Fibroblast of the aortic adventitia (primary cell): ENCODE measurements at places on chromosomes 2 and 18.

DNA sequence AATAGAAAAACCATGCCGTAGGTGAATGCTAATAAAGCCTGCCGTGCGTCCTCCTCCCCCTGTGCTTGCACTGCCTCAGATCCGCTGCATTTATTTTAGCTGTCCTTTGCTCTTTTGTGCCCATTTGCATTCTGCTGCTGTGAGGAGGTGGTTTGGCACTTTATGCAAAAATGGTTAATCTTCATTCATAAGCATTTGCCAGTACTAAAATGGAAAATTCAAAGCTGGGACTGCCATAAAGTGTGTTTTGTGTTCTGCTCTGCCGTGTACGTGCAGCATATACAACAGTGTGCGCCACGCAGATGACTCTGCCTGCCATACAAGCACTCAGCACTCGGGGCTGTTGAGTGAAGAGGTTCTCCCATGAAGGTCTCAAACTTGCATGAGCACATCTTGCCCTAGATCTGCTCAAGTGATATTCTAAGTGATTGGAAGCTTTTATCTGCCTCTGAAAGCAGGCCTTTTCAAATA, 73.6 kb downstream of the SPATS2L start:
- DNase-seq, result no peak

DNA sequence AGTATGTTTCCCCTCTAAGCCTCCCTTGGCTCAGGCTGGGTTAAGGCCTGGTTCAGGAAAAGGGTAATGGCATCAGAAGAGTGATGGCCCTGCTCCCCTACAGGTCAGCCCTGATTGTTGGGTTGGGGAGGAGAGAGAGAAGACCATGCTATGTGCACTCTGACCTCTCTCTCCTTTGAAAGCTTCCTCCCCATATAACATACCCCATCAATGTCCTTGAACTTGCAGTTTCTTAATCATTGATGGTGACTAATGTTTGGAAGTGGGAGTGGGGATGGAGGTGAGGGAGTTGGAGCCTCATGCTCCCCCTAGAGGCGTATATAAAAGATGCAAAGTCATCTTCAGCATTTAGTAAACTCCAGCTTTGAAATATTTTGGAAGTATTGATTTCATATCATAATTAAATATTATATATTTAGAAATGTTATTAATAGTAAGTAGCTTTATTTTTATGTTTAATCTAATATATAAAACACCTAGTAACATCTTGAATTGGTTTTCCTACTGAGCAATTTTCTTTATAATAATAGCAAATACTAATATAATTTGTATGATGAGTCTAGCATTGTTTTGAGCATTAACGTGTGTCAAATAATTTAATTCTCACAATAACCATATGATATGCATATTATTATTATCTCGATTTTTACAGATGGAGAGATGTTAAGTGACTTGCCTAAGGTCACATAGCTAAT, 8.8 kb downstream of the PLCL1 start:
- peak; percentile 55 for DNase-seq

DNA sequence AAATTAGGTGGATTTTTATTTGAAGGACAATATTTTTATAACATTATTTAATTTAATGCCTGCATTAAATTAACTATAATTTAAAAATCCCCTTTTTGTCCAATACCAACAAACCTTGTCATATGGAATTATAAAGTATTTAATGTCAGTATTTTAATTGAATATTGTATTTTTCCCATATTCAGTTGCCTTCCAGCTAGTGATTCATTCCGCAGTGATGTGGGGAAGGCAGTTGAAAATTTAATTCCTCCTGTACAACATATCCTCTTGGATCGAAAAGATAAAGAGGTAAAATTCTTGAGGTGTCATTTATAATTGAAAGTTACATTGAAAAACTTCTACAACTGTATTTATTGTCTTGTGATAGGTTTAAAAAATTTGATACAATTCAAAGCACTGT, 40.4 kb downstream of the WDR7 start:
- DNase-seq, result no peak

GRCh38 chr2:133420788-133421187, 147.5 kb downstream of the NCKAP5 start:
- no peak for DNase-seq

GRCh38 chr2:215929602-215930335, 83.6 kb downstream of the MREG start:
- no peak for DNase-seq

- peak; percentile 83 for DNase-seq
These were observed 52.9 kb downstream of the SCG2 start for GRCh38 chr2:223549215-223549614.

DNA sequence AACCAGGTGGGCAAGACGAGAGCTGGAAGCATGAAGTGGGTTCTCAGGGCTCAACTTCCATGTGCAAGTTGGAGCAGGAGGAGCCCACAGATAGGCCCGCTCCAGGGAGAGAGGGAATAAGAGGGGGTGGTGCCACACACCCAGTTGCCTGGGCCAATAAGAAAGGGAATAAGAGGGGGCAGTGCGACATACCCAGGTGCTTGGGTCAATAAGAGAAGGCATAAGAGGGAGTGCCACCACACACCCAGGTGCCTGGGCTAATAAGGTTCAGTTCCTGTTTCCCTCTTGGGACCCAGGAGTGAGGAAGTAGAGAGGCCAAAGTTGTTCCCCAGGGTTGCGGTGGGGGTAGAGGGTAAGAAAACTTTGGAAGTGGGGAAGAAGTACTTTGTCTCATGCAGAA, 127.5 kb downstream of the LAMA3 start:
- DNase-seq, result no peak

- DNase-seq, result no peak
These were observed 541.8 kb upstream of the CDH2 start for GRCh38 chr18:28718696-28719095.

- DNase-seq, result peak; percentile 71
These were observed 7.0 kb downstream of the NDUFV2 start for GRCh38 chr18:9109523-9109922.

DNA sequence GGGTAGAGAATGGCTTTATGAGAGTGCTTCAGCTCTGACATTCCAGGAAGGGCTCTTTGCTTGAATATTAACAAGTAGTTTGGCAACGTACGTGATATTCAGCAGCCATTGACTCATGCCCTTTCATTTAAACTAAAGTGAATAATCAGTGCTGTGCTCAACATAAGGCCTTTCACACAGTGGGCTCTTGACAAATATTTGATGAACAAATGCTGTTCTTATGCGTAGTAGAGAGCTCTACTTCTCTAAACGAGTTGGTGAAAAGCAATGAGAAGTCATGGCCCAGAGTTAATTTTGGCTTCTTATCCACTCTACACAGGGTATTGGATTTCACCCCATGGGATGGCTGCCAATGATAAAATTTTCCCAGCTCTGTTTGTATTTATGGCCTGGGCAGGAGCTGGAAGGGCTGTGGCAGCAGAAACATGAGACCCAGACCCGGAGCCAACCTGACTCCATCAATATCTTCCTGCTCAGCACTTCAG, 338.9 kb downstream of the CCDC85A start:
- peak; percentile 43 for DNase-seq

- no peak for DNase-seq
These were observed 24.4 kb upstream of the LRP2 start for GRCh38 chr2:169386722-169387121.

DNA sequence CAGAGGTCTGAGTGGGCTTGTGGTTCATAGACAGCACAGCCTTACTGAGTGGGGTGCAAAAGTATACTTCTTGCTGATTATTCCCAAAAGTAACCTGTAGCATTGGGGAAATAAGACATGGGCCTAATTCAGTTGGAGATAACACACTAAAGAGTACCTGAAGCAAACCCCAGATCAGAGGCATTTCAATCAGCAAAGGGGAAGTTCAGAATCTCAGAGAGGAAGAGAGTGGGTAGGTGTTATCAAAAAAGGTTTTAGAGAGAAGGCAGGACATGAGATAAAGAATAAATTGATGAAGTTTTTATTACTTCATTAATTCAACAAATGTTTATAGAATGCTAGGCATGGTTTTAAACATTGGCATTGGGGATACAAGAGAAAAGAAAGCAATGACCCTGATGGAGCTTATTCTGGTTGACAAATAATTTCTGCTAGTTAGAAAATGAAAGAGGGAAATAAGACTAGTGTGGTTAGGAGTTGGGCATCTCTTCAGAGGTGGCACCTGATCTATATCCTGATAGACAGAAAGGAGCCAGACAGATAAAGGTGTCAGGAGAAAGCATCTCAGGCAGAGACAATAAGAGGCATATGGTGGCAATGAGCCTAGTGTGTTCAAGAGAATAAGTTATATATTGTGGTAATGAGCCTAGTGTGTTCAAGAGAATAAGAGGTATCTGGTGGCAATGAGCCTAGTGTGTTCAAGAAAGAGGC, 153.8 kb upstream of the SETBP1 start:
- no peak for DNase-seq

DNA sequence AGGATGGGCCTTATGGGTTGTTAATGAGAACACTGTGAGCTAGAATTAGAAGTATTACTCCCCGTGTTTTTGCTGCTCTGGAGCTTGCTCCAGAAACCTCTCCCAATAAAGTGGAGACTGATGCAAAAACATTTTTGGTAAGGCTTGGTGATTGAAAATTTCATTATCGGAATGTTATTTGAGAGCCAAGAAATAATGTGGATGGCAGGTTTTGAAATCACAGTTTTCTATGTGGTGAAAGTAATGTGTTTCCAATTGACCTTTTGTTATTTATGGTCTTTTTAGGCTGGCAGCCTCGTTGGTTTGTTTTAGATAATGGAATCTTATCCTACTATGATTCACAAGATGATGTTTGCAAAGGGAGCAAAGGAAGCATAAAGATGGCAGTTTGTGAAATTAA, 5.1 kb downstream of the PLEKHA3 start:
- peak; percentile 77 for DNase-seq

DNA sequence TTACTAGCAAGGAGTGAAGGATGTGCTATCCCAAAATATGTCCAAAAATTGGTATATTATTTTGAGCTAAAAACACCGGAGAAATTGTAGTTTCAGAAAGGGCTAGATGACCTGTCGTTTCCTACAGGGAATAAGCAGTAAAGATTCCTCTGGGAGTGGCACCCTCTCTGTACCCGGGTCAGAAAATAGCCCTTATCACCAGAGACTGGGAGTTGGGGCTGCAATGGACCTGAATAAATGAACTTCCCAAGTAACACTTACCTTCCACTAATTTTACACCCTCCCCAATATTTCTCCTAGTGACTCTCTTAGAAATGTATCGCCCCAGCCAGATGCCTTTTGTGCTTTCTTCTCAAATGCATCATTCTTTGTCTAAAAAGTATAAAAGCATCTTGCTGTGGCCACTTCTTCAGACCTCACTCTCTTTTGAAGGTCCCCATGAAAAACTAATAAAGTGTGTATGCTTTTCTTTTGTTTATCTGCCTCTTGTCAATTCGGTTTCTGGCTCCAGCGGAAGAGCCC, 734 bp upstream of the RMC1 start:
- DNase-seq, result no peak

DNA sequence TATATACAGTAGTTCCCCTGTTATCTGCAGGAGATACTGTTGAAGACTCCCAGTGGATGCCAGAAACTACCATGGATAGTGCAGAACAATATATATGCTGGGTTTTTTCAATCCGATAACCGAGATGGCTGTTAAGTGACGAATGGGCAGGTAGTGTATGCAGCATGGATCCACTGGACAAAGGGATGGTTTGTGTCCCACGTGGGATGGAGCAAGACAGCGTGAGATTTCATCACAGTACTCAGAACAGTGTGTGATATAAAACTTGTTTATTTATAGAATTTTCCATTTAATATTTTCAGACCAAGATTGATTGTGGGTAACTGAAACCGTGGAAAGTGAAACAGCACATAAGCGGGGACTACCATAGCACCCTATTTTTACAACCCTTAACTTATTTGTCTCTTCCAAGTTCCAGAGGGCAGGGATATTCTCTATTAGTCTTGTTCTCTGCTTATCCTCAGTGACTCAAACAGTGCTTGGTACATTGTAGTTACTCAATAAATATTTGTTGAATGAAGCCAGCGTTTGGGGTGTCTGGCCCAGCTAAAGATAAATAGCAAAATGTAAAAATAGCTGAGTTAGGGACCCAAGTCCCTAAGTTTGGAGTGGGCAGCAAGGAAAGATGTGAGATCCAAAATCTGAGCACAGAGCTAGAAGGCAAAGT, 50.0 kb downstream of the RHBDD1 start:
- DNase-seq, result no peak

DNA sequence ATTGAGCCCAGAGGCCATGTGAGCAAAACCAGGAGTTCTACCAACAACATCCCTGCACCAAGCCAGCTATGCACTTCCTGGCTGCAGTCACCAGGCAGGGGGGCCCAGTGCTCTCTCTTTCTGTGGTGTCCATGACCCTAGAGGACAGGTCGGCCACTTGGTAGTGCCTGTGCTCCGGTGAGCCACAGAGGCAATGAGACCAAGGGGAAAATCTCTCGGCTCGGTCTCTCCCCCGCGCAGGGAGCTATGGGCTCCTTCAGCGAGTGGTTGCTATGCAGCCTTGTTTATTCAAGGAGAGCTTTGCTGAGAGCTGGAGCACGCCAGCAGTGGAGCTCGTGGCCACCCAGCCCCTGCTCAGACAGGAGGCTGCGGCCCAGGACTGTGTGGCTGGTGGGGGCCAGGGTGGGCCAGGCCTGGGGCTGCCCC, at the start of gene TOGARAM2:
Gene TOGARAM2 (plus strand): TSS at position 283 of the 426 bp plus-strand sequence. CDS start 13,537 bp downstream, outside the sequence.
- peak; percentile 13 for DNase-seq

DNA sequence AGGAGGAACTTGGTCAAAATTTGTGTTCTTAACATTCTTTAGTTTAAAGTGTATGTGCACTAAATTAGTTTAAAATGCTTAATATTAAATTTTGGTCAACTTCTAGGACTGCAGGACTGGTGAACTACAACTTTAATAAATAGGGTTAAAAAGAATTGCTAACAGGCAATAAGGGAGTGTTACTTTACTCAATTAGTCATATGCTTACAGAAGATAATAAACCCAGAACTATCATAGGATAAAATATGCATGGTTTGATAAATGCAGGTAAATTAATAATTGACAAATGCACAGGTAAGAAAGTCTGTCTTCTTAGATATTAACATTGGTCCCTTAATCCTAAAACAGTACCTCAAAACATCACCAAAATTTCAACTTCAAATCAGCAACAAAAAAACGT, 20.6 kb downstream of the FARSB start:
- DNase-seq, result no peak

- no peak for DNase-seq
These were observed 793.3 kb downstream of the PLCL1 start for GRCh38 chr2:198597648-198598047.

DNA sequence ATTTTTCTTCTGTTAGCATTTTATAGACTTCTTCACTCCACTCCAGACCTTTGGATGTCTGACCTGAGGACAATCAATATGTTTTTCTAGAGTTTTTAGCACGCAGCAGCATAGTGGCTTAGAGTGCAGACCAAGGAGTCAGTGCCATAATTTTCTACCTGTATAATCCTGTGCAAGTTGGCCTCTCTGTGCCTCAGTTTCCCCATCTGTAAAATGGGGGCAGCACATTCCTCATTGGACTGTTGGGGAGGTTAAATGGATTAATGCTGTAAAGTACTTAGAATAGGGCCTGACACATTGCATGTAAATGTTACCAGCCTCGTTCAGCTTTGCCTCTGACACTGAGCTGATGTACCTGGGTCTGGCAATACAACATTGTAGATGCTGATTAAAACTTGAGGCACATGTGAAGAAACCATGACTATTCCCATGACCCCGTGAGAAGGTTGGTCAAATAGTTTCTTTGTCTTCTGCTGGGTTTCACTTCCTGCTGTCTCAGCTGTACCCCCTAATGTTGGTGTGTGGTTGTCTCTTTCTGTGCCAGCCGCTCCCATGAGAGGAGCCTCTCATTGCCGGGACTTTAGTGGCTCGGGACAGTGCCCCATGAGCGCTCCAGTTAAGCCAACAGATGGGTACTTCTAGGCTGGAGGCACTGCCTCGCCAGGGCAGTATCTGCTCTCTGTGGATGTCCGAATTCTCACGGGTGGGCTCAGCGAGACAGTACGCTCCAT, 125.3 kb downstream of the SH3RF3 start:
- no peak for DNase-seq

GRCh38 chr18:32257084-32257785, 67.4 kb downstream of the MEP1B start:
- no peak for DNase-seq

GRCh38 chr2:240782221-240782885, 37.7 kb downstream of the KIF1A start:
- DNase-seq, result no peak
